ENCODE measurements at places on chromosomes 6 and 20.

DNA sequence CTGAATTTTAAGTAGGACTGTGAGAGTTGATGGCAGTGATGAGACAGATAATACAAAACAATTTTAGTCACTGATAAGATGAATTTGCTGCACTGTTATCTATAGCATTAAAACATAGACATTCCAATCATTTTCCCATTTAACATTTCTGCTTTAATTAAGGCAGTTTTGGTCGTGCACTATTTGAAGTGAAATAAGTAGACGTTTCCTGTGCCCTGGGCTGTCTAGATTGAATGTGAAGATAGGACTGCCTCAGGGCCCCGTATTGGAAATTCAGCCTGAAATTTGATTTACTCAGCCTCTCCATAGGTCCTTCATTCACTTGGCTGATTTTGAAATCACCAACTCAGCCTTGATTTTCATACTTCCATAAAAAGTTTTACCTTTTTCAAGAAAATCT, 48.3 kb downstream of the ARID1B start:
- H3K4me3 ChIP-seq, result no peak overlapping the region
- no peaks in the 10 kb centered on the region for H3K36me3 ChIP-seq
- no peak overlapping the region for H3K27ac ChIP-seq
- H3K27me3 ChIP-seq, result no peaks in the 10 kb centered on the region

DNA sequence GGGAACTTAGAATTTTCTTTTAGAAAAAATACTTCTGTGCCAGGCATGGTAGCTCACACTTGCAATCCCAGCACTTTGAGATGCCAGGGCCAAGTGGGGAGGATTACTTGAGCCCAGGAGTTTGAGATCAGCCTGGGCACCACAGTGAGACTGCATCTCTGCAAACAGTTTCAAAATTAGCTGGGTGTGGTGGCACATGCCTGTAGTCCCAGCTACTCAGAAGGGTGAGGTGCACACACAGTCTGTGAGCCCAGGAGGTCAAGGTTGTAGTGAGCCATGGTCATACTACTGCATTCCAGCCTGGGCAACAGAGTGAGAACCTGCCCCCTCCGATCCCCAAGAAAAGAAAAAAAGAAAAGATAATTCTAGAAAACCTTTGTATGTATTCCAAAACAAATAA, 346.0 kb upstream of the KCNQ5 start:
- H3K36me3 ChIP-seq, result no peaks in the 10 kb centered on the region
- H3K27me3 ChIP-seq, result peaks cover 36% of the 10 kb centered on the region
- no peak overlapping the region for H3K27ac ChIP-seq
- DNase-seq, result no peak
- H3K4me3 ChIP-seq, result no peak overlapping the region
- no peaks in the 10 kb centered on the region for H3K4me1 ChIP-seq

DNA sequence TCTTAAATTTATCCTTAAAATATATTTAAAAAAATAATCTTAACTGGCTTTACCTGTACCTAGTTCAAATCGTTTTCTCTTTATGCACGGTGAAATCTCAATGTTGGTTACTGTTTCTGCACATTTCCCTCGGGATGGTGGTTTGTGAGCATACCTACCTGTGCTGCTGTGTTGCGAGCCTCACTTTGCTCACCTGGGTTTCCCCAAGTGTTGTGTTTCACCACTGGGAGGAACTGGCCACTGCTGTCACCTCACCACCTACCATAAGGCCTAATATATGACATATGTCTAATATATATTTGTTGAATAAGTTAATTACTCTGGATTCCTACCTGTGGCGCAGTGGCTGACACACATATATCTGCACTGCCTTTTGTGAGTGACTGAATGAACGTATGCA, 493.5 kb upstream of the FLRT3 start:
- H3K36me3 ChIP-seq, result no peaks in the 10 kb centered on the region
- no peaks in the 10 kb centered on the region for H3K4me1 ChIP-seq
- no peak for DNase-seq
- H3K4me3 ChIP-seq, result no peak overlapping the region

- H3K36me3 ChIP-seq, result peaks cover 12% of the 10 kb centered on the region
- peak overlapping the region; percentile 97 for H3K4me3 ChIP-seq
- no peak overlapping the region for H3K27ac ChIP-seq
- peak; percentile 55 for DNase-seq
- peaks cover 13% of the 10 kb centered on the region for H3K4me1 ChIP-seq
These were observed 932 bp upstream of the EZR start for GRCh38 chr6:158819977-158820622.

DNA sequence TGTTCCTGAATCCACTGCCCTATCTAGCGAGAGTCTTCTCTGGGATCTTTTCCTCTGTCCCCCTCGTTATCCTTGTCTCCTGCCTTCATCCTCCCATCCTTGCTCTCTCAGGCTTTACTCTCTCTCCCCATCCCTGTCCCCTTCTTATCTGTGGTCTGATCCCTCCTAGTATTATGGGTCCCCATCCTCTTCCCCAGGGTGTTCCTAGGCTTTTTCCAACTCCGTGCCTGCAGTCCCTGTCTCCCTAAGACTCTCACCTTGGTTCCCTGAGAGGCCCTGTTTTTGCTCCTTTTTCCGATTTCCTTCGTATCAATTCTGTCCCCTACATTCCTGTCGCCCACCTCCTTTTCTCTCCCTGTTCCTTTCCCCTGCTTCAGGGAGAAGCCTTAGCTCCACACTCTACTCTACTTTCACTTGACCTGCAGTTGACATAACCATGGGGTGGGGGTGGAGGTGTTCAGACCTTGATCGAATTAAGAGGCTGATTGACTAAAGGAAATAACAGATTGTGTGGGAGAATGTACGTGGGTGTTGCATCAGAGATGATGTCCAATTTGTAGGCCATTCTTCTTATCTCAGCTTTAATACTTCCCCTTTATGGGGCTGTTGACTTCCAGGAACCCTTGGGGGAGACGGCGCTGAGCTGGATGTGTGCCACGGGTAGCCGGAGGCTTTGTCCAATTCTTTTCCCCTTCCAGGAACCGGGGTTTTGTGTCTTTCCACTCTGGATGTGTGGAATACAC, 905 bp downstream of the PPARD start:
- DNase-seq, result peak; percentile 5
- peaks cover 28% of the 10 kb centered on the region for H3K36me3 ChIP-seq
- peak overlapping the region; percentile 95 for H3K27ac ChIP-seq
- peak overlapping the region; percentile 82 for H3K4me3 ChIP-seq

All from MCF 10A (cell line).